HFF-Myc (cell line): ENCODE measurements at places on chromosomes 16 and 17.

- DNase-seq: no peak
Observed at GRCh38 chr16:67201411-67202345, 2.7 kb downstream of the ELMO3 start.

GRCh38 chr17:79444198-79444597 lies 166.7 kb downstream of the RBFOX3 start:
- DNase-seq: no peak

DNA sequence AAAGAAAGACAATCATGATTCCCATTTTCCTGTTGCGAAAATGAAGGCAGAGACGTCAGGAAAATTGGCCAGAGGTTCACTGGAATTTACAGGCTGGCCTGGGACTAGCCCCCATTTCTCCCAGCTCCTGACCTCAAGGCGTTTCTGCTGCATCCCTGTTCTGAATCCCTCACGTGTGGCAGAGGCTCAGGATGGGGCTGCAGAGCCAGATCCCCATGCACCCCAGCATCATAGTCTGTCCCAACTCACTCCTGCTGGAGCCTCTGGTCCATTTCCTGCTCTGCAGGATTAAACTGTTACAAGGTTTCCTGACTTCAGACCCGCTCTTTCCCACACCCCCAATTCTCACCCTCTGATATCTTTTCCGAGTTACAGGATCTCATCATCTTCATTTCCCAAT lies 2.9 kb downstream of the GPRC5B start:
- DNase-seq: no peak

DNA sequence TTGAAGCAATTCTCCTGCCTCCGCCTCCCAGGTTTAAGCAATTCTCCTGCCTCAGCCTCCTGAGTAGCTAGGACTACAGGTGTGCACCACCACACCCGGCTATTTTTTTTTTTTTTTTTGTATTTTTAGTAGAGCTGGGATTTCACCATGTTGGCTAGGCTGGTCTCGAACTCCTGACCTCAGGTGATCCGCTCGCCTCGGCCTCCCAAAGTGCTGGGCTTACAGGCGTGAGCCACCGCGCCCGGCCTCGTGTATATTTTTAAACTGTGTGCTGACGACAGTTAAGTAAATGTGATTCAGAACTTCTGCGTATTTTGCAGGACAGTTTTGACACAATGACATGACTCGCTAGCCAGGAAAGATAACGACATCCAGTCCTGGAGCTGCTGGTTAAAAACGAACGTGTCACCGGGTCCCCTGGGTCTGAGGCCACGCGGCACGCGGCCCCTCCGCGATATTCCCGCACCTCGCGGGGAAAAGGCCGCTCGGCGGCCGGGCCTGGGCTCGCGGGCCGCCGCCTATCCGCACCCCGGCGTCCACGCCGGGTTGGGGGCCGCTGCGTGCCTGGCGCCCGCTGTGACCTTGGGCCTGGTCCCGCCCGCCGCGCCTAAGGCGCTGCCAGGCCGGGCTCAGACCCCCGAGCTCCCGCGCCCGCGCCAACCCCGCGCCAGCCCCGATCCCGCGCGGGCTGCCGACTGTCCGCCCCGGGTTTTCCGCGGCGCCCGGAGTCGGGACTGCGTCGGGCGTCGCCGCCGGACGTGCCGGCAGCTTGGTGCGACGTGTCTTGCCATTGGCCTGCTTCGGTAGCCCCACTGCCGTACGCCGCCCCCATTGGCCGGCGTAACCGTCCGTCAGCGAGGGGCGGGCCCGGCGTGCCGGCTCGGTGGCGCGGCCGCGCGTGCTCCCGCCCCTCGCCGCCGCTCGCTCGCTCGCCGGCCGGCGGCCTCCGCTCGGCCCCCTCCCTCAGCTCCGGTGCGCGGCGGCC lies at the start of gene FOXK2:
TSS of gene FOXK2 (plus strand) at position 907 of the 985 bp plus-strand sequence. CDS start 157 bp downstream, outside the sequence.
- DNase-seq: peak; percentile 76

DNA sequence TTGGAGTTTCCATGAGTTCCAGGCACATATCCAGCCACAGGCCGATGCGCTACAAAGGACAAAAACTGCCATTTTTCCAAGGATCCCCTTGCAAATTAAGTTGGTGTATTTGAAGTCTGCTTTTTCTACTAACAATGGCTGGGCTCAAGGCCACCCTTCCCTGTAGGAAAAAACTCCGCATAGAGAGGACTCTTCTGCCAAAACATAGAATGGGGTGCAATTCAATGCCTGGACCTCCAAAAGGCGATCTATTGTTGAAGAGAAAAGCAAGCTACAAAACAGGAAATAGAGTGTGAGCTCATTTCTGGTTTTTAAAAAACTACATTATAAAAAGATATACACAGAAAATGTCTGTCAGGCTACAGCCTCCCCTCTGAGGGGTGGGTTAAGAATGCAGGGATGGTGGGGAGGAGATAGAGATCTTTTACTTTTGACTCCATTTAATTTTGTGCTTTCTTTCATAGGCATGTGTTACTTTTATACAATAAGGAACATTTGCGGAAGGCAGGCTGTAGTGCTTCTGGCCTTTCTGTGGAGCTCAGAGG lies 22.9 kb upstream of the PRSS54 start:
- no peak for DNase-seq

- DNase-seq: no peak
Observed at GRCh38 chr16:85628645-85629044, 15.5 kb downstream of the GSE1 start.

DNA sequence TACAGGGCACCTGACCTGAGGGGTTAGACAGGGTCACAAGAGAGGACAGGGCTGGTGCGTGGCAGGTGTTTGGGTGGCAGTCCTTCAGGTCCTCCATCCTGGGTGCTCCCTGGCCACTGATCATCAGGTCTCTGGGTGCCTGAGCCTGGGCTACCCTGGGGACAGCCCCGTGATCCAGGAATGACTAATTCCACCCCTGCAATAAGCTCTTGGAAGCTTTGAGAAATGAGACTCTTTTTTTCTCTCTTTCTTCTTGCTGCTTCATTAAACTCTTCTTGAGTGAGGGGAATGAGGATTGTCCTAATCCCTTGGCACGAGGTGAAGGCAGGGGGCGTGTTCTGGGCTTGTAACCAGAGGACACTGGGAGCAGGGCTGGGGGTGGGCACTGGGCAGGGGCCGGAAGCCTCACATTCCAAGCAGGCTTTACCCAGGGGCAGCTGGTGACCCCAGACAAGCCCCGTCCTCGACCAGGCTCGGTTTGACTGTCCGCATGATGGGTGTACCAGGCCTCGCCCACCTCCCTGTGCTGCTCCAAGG lies 21.4 kb upstream of the SPNS2 start:
- DNase-seq: no peak

DNA sequence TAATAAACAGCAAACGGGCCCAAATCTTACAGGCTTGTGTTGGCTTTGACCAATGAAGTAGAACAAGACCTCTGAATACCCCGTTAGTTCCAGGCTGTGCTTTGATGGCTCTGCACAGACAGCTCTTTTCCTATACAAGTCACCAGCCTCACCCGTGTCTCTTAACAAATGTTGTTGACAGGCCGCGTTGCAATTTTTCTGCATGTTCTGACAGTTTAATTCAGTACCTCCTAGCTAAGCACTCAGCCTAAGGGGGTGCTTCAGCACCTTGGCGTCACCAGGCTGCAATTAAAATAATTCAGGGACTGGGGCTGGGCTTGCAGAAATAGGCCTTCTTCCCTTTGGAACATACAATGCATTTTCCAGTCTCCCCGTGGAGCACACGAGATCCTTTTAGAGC lies 500.1 kb downstream of the MAF start:
- no peak for DNase-seq

DNA sequence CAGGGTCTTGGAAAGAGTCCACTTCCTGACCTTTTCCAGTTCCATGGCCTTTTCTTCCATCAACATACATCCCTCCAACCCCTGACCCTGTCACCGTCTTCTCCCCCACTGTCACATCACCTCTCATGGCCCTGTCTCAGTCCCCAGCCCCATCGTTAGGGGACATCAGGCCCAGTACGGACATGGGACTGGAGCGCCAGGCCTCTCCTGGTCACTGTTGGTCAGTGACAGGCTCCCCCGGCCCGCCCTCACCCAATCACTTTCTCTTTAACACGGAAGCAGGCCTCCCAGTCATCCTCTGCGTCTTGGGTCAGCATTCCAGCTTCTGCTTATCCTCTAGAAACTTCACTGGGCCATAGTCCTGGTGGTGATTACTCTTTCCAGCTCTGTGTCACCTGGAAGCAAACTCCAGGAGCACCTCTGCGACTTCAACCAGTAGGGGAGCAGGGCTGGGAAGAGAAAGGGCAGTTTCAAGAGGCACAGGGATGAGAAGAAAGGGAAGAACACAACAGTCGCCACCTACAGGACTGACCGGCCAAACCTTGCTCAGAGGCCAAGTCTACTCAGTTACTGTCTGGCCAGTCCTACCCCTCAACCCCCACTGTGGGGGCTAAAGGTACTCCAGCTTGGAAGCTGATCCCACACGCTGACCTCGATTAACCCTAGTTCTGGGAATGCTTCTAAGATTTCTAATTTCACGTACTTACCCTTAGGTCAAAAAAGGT lies 15.9 kb upstream of the ICAM2 start:
- no peak for DNase-seq

DNA sequence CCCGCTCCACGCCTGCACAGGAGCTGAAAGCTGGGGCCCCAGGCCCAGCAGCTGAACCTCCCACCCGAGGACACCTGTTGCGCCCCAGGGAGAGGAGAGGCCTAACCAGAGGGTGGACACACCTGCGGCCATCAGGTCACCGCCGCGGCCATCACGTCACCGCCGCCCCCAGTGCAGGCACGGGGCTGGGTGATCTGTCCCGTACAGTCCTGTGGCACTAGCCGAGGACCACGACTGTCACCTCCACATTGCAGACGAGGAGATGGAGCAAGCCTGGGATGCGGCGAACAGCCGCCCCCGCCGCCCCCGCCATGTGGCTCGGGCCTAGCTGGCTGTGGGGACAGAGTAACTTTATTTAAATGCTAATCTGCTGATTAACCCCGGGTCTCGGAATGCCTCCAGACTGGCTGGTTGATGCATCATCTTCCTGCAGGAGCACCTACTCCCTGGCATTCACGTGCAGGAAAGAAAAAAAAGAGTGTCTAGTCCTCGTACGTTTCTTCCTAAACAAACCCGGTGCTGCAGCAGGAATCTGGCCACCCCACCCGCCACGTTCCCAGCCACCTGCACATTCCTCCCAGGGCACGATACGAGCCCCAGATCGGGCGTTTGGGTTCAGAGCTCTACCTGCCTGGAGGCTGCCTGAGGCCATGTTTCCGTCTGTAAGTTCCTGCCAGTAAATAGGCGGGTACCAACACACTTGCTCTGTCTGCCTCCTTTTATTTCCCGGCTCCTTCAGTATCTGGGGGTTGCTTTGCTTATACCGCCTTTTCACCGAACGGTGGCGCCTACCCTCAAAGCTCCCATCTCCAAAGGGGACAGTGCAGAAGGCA lies 29.9 kb downstream of the PIEZO1 start:
- DNase-seq: no peak

DNA sequence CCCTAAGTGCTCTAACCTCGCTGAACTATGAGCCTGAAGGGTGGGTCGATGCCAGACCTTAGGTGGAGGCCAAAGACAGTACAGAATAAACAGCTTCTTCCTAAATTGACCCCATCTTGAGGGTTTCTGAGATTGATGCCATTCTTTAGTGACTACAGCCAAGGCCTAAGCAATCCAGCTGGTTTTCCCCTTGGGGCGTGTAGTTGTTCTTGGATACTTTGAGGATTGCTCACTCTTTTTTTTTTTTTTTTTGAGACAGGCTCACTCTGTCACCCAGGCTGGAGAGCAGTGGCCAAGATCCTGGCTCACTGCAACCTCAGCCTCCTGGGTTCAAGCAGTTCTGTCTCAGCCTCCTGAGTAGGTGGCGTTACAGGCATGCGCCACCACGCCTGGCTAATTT lies 2.0 kb downstream of the OVCA2 start:
- no peak for DNase-seq

DNA sequence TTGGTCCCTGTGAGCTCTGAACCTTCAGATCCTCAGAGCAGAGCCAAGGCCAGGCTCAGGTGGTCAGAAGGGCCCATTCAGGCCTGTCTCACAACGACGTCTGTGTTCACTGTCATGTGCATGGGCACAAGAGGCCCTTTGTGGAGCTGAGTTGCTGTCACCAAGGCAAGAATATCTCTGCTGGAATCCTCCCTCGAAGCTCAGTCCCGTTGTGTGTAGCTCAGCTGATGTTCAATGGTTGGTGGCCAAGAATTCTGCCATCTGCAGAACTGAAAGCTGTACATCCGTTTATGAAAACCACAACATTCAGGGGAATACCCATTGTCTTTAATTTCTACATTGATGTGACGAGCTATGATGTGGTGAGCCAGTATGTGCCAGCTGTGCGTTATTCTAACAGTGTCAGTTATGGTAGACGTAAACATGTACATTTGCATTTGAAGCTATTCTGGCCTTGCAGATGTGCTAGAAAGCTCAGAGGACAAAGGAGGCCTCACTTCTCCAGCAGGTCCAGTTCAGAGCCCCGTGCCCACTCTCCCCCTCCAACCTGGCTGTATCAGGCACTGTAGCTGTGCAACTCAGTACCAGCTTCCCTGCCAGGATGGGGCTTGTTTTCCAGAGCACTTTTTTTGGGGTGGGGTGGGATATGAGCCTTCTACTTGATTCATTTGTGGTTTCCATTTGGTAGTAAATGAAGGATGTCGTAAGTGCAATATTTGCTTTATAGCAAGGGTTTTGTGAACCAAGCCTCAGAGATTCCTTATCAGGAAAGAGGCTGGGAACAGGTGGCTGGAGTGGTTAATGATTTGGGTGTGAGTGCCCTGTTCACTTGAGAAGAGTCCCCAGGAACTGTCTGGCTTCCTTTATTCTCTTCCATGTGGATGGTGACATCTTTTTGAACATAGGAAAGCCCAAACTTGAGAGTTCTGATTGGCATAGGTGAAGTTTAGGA lies 56.1 kb downstream of the B9D1 start:
- DNase-seq: no peak

DNA sequence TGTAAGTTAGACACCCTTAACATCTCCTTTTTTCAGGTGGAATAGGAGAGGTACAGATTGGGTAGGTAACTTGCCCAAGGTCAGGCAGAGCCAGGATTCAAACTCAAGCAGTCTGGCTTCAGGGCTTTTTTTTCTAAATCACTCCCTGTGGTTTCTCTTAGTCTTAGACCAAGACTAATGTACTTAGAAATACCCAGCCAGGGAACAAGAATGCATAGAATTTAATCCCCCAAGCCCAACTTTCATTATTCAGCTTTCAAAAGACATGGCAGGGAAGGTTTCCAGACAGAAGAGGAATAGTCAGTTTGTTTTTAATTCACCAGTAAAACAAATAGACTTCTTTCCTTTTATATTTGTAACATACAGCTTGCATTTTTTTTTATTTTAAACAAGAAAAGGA lies 305.2 kb upstream of the RBFOX1 start:
- DNase-seq: no peak

- DNase-seq: no peak
Observed at GRCh38 chr16:58034128-58034685, 8.7 kb downstream of the MMP15 start.

GRCh38 chr16:75292691-75293090 lies 41.3 kb upstream of the BCAR1 start:
- no peak for DNase-seq

GRCh38 chr16:27699540-27699939 lies 149.6 kb downstream of the KATNIP start:
- DNase-seq: no peak
